ENCODE measurements at places on chromosomes 5 and 9.

DNA sequence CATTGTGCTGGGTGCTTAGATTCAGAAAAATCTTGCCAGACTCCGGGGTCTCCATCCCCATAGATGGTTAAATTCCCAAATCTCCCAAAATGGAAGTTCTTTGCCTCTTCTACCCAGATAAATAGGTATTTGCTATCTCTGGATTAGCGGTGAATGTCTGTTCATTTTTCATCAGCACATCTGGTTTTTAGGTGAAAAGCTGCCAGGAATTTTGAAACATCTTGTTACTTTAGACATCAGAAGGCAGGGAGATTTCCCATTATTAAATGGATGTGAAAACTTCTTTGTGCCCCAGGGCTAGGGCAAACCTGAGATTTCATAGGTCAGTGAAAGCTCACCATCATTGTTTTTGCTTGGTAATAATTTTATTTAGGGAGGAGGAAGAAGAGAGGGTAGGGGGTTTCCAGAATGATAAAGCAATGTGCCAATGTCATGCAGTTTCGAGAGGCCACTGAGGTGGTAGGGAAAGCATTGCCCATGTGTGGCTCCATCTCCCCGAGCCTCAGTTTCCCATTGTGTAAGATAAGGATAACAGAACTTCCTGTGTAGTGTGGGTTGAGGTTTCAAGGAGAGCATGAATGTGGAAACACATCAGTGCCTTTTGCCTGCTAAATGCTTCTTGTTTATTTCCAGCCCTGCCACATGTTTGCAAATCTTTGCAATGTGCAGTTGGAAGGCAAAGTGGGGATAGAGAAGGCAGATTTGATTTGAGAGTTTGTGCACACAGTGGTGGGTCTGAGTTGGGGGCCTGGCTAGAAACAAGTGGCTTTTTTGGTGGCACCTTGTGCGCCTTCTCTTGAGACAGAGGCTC, 147.2 kb upstream of the KLF4 start:
- no peak for DNase-seq

DNA sequence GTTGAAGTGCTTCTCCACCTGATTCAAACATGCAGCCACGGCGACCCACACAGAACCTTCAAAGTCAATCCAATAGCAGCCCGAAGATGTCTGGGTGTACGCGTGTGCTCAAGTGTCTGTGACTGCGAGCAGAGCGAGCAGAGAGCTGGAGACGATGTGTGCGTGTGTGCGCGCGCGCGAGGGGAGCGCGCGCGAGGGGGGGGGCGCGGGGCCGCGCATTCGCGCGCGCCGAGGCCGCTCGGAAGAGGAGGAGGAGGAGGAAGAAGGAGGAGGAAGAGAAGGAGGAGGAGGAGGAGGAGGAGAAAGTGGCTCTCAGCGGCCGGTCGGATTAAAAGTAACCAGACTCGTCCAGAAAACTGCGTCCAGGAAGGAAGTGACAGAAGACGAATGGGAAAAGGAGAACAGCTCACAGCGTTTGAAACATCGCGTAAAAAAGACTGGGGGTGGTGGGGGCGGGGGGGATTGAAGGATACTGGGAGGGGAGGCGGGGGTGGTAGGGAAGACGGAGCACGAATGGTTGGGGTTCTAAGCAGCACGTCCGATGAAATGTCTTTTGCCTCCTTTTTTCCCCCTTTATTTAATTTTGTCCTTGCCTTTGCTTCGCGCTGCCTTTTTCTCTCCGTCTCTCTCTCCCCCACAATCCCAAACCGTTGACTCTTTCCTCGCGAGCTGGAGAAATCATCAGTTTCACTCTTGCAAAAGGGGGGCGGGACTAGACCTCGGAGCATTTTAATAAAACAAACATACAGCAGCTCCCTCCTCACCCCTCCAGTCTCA, at the start of gene MEF2C:
TSS of gene MEF2C (minus strand) at position 126 of the 777 bp plus-strand sequence. CDS start 59,396 bp downstream, outside the sequence.
- no peak for DNase-seq

DNA sequence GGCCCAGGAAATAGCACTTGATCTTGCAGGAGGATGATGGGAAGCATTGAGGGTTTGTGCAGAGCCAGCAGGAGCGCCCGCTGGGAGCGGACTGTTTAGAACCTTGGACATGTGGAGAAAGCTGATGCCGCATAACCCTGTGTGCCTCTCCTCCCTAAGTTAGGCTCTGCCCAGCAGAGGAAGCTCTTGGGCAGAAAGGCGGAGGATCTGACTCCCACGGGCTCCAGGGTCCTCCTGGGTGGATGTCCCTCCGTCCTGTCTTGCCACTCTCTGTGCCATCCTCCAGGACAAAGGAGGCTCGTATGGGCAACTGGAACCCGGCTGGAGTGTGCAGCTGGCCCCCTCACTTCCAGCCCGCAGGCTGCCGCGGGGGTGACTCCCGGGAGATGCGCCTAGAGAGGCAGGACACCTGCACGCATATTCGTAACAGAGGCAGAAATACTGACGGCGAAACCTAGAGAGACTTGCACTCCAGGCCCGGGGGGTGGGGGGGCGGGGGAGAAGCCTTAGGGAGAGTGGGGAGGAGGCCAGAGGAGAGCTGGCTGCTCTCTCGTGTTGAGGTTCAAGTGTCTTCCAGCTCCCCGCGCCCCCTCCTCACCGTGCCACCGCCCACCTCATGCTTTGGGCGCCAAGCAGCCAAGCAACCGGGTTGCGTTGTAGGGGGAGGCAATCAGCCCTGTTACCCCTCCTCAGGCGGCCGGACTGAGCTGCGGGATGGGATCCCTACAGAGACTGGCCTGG, 5.4 kb upstream of the FOXE1 start:
- DNase-seq, result no peak

DNA sequence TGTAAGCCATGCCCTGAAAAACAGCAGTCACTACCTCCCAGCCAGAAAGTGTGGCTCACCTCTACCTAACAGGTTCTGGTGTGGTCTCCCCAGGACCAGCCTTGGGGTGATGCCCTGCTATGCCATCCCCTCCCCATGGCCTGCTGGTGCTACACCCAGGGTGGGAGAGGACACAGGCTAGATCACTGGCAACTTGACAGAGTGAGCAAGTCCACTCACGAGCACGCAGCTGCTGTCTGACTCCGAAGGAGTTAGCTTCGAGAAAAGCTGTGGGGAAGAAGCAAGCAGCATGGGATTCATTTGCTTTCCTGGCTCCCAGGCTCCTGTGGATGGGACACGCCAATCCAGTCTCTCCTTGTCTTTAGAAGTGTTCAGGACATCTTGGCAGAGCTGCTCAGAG, 102.2 kb downstream of the COL5A1 start:
- no peak for DNase-seq

DNA sequence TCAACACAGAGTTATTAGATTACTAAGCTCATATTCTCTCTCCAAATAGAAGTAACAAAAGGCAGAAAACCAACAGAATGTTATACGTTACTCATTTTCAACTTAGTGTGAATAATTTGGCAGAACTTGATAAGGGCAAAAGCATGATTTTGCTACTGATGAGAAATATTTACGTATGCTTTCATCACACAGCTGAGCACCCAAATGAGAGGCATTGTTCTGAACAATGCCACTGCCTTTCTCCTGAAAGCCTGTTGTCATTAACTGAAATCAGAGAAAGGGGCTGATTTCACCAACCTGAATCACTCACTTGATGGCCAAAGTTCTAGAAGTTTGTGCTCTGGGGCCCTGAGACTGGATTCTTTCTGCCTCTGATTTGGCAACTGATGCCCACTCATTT, 367.5 kb upstream of the PTGER4 start:
- DNase-seq, result no peak

- no peak for DNase-seq
These were observed 60.9 kb upstream of the ORM1 start for GRCh38 chr9:114261987-114262386.

- DNase-seq, result no peak
These were observed 126.5 kb upstream of the TRPC7 start for GRCh38 chr5:136491806-136492205.

DNA sequence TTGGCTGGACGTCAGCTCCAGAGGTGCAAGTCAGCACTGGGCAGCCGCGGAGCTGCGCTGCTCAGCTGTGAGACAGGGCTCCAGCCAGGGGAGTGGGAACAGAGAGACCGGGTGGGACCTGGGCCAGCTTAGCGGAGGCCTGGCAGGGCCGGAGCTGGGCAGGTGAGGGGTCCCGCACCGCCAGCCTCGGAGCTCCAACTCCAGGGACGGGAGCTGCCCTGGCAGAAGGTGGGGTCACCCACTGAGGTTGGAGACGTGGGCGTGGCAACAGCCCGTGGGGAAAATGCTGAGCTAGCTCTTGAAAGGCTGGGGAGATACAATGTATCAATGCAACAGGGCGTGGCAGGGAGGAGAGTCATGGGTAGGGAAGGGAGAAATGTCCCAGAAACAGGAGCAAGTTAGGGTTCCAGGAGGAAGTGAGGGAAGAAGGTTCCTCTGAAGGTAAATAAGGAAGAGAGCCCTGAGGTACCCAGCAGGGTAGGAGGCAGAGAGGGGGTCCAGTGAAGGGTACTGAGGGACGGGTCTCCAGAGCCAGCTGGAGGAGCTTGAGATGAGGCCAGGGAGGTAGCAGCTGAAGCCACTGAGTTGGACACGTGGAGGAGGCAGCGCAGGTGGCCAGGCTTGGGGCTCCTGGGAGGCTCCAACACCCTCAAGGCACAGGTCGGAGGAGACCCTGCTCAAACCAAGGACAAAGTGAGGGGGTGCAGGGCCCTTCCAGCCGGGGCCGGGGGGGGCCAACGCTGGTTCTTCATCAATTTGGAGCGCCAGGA, 736 bp upstream of the NKD2 start:
- no peak for DNase-seq
